T-helper 22 cell (primary cell): ENCODE measurements at places on chromosomes 7 and 10.

- DNase-seq = no peak
These were observed 392.0 kb downstream of the NRG3 start for GRCh38 chr10:82267014-82267413.

- no peak for DNase-seq
These were observed 27.0 kb upstream of the ARHGAP21 start for GRCh38 chr10:24750695-24751094.

- DNase-seq = no peak
These were observed 146.4 kb downstream of the ZNF248 start for GRCh38 chr10:37710831-37711616.

GRCh38 chr10:88810196-88810961 lies 7.8 kb downstream of the LIPM start:
- no peak for DNase-seq

- no peak for DNase-seq
These were observed 61.2 kb downstream of the COL28A1 start for GRCh38 chr7:7474436-7474835.

DNA sequence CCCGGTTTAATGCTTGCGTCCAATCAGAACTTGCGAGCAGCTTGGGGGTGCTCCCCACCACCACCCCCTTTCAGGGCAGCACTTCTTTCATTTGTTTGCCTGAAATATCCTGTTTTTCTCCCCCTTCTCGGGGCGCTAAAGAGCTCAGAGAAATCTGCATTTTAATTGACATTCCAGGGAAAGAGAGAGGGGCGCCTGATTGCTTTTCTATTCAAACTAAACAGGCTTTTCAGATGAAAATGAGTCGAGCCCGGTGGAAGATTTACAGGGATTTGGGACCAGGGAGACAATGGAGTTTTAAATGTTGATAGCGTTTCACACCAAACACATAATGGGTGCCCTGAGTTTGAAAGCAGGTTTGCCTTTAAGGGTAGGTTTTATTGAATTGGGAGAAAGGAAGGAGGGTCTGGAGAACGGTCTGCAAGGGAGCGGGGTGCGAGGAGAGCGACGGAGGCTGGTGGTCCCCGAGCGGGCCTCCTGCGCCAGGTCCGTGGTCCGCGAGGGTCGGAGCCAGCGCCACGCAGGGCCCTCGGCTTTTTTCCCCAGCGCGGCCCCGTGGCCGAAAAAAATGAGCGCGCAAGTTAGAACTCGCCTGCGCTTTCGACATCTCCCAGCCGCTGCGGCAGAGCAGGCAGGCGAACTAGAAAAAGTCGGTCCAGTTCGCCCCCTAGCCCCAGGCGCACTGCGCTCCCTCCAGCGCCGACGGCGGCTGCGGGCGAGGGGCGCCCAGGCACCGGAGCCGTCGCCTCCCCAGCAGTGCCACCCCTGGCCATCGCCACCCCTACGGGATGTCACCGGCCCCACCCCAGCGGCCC lies 1.3 kb downstream of the FGFR2 start:
- no peak for DNase-seq

DNA sequence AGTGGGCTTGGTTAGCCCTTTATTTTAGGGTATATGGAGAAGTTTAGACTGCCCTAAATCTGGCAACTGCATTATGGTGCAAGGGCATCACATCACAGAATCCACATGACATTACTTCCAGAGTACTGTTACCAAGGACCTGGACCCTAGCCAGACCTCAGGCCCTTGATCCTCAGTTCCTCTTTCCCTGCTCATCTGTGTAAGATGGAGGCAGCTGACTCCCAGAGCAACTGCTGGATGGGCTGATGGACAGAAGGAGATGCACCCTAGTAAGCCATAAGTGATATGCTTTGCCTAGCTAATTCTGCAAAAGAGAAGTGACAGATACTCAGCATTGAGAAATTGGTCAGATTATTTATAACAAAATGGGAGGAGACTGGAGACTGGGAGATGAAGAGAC lies 131.7 kb downstream of the DYNC1I1 start:
- DNase-seq = no peak

DNA sequence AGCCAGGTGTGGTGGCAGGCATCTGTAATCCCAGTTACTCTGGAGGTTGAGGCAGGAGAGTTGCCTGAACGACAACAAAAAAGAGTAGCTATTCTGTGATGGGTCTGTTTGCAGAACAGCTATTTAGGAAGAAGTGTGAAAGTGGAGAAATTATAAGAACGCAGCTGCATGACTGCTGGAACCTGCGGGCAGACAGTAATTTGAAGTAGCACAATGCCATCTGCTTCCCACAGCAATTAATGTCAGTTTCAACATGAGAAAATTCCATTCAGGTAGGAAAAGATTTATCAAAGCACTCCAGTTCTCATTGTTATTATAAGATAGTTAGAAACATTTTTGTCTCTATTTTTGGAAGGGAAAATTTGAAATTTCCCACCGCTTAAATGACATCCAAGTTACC lies 21.5 kb downstream of the LAMB1 start:
- DNase-seq = no peak

- no peak for DNase-seq
These were observed 38.2 kb upstream of the PFKFB3 start for GRCh38 chr10:6164271-6165095.

DNA sequence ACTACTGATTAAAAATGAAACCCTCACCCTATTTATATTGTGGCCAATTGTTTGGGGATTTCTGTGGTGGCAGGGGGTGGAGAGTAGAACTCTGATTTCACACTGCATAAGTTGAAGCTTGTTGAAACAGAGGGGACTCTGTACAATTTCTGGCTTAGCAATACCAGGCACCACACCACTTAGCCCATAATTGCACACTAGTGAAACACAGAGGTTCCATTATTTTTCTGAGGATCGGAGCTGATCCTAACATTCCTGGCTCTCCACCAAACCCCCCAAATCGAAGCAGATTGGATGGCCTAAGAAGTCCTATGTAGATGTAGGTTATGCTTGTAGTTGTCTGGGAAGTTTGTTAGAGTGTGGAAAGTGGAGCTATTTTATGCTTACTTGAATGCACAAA lies 47.0 kb downstream of the PTN start:
- DNase-seq = no peak

- DNase-seq = no peak
These were observed 3.0 kb downstream of the LAMB1 start for GRCh38 chr7:107999779-108000560.

- DNase-seq = no peak
These were observed 493.0 kb downstream of the KCNMA1 start for GRCh38 chr10:77144656-77145055.

DNA sequence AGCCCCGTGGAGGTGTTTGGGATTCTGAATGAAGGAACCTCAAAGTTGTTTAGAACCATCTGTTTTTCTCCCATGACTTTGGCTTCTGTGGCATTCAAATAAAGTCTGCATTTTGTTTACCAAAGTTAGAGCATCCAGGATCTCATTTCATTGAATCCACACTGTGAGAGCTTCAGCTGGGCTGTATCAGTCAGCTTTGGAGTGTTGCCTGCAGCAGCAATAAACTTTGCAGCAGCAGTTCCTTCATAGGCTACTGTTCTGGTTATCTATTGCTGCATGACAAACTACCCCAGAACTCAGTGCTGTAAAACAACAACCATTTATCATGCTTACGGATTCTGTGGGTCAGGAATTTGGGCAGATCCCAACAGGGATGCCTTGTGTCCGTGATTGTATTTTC lies 1575.2 kb upstream of the LRRTM3 start:
- DNase-seq = no peak

DNA sequence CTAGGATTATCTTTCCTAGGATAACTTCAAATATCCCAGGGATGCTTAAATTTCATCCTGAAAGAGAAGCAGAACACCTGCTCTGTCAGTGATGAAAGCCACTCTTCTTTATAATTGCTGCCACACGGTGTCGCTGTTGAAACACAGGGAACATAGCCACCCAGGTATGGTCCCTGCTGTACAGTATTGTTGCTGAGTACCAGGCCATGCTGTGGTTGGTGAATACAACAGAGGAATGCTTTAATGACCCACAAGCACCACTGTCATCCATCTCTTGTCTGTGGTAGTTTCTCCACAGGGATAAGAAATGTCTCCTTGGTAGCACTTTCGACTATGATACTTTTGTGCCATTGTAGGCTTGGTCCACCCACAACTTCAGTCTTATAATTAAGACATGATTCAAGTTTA lies 70.6 kb upstream of the STARD3NL start:
- peak; percentile 3 for DNase-seq

GRCh38 chr7:22390516-22390915 lies 33.6 kb upstream of the RAPGEF5 start:
- no peak for DNase-seq

DNA sequence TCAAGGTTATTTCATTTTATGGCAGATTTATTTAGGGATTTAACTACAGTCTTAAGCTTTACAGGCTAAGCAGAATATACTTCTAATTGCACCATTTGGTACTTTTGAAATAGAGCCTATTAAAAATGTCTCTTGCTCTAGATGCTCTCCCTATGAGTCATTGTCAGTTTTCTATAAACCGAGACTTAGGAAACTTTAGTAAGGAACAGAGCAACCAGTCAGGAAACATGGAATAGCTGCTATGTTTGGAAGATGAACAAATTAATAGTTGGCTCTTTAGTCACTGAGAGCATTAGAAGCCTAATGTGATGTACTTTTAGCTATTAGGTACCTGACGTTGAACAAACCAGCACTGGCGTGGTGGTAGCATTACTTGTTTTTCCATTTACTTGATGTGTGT lies 35.3 kb downstream of the INPP5F start:
- no peak for DNase-seq

DNA sequence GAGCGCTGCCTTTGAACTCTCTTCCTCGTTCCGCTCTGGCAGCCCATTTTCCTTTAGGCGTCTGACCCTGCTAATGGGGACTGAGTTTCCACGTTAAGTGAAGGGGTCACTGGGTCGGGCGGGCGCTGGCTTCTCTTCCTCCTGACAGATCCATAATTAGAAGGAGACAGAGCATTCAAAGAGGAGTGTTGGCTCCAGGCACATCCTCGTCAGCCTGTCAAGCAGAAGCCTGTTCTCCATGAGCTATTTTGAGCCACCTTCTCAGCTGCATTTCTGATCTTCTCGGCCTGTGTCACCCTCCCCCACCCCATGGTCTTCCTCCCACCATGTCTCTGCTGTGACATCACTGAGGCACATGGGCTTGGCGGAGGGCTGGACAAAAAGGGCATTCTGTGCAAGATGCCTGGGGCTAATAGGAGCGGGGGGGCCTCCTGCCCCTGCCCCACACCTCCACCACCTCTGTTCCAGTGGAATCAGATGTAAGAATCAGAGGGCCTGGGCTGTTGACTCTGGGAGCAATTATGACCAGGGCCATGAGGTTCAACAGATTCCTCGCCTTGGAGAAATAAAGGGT lies 248.1 kb downstream of the PLXNA4 start:
- no peak for DNase-seq

GRCh38 chr7:73308074-73308664 lies 457 bp downstream of the NSUN5 start:
- DNase-seq = no peak
